ENCODE measurements at places on chromosomes 12 and 14. TPM values are rescaled to one million over a fixed set of nuclear protein-coding genes. Genes with fewer than 3 reads are reported as not detected.

GRCh38 chr12:31890295-31891285, 68.6 kb upstream of the RESF1 start:
- no peak for DNase-seq

GRCh38 chr14:102929241-102930137, 7.0 kb downstream of the AMN start:
- DNase-seq, result peak; percentile 39

DNA sequence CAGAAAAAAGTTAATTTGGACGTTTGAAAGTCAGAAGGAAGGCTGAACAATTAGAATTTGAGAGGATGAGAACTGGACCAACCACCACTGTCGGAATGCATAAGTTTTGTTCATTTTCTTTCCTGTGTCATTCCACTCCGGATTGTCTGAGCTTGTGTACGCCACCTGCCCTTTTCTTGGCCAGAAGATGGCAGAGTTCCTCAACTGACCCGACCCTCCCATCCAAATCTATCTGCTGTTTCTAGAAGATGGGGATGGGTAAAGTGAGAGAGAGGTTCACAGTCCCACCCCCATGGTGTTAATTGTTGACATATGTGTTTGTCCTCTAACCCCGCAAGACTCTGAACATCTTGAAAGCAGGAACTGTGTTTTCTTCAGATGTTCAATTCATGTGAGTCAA, 388.0 kb downstream of the VRK1 start:
- DNase-seq, result no peak

- no peak for DNase-seq
These were observed 13.4 kb upstream of the SMOC1 start for GRCh38 chr14:69865701-69866365.

DNA sequence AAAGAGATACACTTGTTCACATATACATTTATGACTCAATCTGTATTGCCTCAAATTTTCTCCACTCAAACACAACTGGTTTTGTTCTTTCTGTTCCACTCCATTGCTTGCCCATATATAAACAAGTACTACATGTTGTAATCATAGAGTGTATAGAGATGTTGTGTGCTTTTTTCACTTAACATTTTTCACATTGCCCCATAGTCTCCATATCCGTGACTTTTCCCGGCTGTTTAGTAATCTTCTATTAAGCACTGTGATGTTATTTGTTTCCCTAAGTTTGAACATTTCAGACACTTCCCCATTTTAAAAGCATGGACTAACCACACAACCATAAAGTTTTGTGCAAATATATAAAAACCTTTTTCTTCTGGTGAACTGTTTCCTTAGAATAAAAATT, 45.5 kb upstream of the PTPRR start:
- DNase-seq, result no peak

Gene TRPV4
- 1.6 TPM for total RNA-seq

Gene NEUROD4
- total RNA-seq, result not detected
